T-cell (primary cell): ENCODE measurements at places on chromosomes 3 and 15.

DNA sequence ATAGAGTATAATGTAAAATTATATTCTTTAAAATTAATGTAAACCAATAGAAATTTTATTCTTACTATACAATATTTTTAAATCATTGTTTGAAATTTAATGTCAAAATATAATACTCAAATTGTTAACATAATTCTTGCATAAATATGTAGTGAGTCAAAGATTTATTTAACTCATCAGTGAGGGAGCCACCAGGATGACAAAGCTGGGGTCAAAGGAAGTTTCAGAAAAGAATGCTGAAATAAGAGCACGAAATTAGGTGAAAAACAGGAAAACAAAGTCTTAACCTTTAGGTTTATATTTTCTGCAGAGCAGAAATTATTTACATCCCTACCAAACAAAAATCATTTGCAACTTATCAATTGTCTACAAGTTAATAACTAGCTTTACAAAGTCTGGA lies 74.1 kb downstream of the DIPK2A start:
- no peak for DNase-seq

- DNase-seq = no peak
Measured at GRCh38 chr15:39685999-39686613, 96.5 kb downstream of the FSIP1 start.

GRCh38 chr3:46990573-46991374 lies 11.3 kb downstream of the NBEAL2 start:
- DNase-seq = no peak

DNA sequence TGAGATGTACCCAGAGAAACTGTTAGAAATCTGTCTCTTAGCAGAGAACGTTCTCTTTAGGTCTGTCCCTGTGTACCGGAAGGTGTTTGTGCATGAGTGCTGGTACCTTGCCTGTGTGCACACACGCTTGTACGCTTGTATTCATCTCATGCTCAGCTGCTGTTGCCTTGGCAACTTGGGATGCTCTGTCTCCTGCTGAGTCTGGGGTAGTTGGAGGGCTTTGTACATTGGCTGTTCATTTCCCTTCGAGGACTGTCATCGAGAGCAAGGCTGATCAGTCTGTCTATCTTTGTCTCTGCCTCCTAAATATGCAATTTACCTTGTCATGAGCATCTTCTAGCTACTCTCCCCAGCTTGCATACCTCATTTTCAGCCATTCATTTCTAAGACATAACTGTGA lies 147.2 kb downstream of the SLCO3A1 start:
- DNase-seq = no peak

GRCh38 chr3:186152361-186152798 lies 43.5 kb upstream of the ETV5 start:
- DNase-seq = no peak

- DNase-seq = no peak
Measured at GRCh38 chr3:101195951-101196713, 124.2 kb downstream of the IMPG2 start.

DNA sequence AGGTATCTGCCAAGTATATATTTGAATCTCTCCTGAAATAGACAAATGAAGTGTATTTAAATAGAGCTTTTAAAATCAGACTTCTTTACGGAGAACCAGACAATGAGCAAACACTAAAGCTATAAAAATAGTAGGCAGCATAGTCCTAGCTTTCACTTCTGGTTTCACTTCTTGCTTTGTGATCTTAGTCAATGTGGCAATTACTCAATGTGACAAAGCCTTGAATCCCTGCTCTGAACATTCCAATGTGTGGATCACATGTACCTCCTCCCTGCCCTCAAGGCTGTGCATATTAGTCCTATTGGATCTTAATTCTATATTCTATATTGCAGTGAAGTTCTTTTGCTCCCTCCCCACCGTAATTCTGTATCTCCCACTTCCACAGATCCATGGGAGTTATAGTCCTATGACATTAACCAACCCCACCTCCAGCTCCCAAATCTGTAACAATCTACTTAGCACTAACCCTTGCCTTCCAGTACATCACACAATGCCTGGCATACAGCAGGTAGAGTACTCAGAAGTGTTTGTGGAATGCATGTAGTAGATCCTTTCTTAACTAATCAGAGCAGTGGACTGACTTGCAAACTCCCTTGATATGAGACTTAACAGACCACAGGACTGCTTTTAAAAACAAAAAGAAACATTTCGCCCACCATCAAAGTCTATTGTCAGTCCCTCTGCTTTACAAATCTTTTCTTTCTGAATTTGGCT lies 24.3 kb upstream of the CP start:
- DNase-seq = no peak

DNA sequence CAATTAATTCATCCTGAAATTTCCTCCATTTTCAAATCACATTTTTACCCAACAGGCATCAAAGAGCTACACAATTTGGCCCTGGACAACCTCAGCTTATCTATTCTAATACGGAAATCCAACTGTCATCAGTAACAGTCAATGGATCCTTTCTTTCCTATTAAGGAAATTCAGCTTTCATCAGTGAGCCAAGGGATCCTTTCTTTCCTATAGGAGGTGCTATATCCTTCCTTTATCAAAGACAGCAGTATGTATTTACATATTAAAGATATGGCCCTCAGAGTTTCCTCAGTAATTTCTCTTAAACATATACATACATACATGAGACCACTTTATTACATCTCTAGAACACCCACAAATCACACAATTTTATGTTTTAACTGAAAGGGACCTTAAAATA lies 10.1 kb downstream of the DHX36 start:
- no peak for DNase-seq

- DNase-seq = no peak
Measured at GRCh38 chr15:89628806-89629715, 26.2 kb downstream of the KIF7 start.

GRCh38 chr15:42457445-42458442 lies 33.2 kb downstream of the ZNF106 start:
- no peak for DNase-seq

- DNase-seq = no peak
Measured at GRCh38 chr3:173584093-173584837, 186.7 kb downstream of the NLGN1 start.
